HL-60 (cell line): ENCODE measurements at places on chromosomes 5 and 9.

DNA sequence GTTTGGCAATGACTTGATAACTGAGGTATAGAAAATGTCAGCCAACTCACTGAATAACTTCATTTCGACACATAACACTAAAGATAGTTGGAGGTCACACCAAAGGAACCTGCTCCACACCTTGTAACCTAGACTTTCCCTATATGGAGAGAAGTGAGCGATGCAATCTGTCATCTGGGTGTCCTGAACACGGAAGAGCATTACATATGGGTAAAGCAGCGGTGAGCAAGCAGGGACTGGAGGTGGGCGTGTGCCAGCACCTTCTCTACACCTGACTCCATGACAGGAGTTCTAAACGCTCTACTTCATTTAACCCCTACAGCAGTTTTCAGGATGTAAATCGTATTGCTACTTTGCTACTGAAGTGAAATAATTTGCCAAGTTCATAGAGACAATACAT is 152.8 kb downstream of the SLC12A2 start:
- DNase-seq: no peak

DNA sequence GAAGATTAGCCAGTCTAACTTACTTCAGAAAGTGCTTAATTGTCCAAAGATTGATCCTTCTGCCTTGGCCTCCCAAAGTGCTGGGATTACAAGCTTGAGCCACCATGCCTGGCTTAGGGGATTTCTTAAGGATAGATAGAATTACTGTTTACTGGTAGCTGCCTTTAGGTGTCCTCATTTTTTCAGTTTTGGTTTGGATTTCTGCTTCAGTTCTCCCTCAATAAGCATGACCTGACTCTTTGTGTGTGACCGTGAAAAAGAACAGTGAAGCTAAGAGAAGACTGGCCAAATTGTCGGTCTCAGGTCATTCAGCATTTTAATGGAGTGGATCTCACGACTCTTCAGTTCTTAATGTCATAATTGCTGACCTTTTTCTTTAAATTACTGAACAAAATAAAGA is 22.9 kb upstream of the CMYA5 start:
- no peak for DNase-seq

DNA sequence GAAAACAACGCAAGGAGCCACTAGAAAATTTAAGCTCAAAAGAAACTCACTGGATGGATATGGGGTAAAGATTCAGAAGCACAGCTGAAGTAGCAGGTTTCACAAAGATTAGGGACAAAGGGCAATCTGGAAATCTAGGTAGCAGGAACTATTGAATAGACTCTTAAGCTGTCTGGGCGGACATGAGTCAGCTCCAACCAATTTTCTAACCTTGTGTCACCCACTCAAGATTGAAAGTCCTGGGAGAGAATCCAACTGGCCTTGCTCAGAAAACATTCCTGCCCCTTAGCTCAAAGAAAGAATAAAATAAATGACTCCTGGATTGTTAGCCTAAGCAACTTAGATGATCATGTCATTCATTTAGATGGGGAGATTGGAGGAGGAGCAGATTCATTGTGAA is 69.2 kb downstream of the STK32A start:
- no peak for DNase-seq

DNA sequence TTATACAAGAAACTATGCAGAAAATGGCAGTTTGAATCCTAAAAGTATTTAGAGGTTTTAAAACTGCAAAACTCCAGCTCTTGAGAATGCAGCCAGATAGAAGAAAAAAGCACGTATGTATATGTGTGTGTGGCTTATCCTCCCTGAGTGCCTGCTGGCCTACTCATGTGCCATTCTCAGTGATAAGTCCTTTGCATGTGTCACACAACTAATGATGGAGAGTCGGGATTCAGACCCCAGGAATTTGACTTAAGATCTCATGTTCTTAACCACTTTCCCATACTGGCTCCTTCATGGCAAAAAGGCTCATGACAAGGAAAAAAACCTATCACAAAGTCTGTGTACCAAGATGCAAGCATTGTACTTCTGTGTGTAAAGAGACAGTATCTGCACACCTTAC is 26.6 kb downstream of the SMARCA2 start:
- DNase-seq: no peak
